Endothelial cell of umbilical vein (primary cell): ENCODE measurements at places on chromosomes 12 and 14. TPM values are rescaled to one million over a fixed set of nuclear protein-coding genes. Genes with fewer than 3 reads are reported as not detected.

The RPS6KL1 gene
- total RNA-seq, result 23.8 and 25.6 TPM in 2 replicates

The SELPLG gene
- total RNA-seq, result 0.62 and 1.2 TPM in 2 replicates

- H3K36me3 ChIP-seq, result no peaks in the 10 kb centered on the region
- H3K4me1 ChIP-seq, result peaks cover 34% of the 10 kb centered on the region
- peak overlapping the region; percentile 100 for H3K27ac ChIP-seq
- no peaks in the 10 kb centered on the region for H3K27me3 ChIP-seq
- H3K4me3 ChIP-seq, result no peak overlapping the region
Observed at GRCh38 chr14:56271970-56272369, 153.8 kb downstream of the PELI2 start.

GRCh38 chr14:21749306-21749868 lies 75.8 kb upstream of the OR4E1 start:
- no peak overlapping the region for H3K4me3 ChIP-seq
- DNase-seq, result no peak
- no peaks in the 10 kb centered on the region for H3K36me3 ChIP-seq
- H3K27ac ChIP-seq, result no peak overlapping the region

DNA sequence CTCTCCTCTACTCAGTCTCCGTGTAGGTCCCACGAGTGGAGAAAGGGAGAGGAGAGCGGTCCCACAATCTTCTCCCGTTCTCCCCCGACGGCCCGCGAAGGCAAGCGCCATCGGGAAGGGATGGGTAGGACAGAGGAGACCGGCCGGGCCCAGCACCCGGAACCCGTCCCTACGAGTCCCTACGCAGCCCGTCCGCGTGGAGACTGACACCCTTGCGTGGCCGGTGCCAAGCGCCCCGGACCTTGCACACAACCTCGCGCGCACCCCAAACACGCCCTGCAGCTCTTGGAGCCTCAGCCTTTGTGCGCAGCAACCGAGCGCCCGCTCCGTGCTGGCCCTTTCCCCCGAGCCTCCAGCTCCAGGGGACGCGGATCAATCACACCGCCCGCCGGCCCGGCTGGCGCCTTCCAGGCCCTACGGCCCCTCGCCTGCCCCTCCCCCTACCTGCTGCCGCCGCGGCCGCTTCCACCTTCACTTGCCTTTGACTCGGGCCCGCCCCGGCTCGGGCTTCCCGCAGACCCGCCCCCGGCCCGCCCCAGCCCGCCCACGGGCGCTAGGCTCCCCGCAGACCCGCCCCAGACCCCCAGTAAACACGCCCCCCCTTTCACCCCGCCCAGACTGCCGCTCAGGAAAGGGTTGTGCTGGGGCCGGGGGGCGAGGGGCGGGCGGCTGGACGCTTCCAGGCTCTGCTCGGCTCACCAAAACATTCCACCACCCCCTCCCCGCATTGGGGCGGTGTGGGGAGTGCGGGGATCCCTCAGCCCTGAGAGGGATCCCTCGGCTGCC lies at the start of gene NDRG2:
TSS of gene NDRG2 (minus strand) at position 477 of the 786 bp plus-strand sequence. CDS start 1,746 bp downstream, outside the sequence.
- H3K36me3 ChIP-seq, result no peaks in the 10 kb centered on the region
- peak within 1 kb of the TSS; percentile 22 for H3K4me3 ChIP-seq
- H3K27ac ChIP-seq, result no peak within 1 kb of the TSS
- no peaks in the 10 kb centered on the region for H3K4me1 ChIP-seq
